HL-60 (cell line): ENCODE measurements at places on chromosomes 2 and 18.

- no peak for DNase-seq
Observed at GRCh38 chr2:102033750-102034682, 42.3 kb downstream of the IL1R2 start.

DNA sequence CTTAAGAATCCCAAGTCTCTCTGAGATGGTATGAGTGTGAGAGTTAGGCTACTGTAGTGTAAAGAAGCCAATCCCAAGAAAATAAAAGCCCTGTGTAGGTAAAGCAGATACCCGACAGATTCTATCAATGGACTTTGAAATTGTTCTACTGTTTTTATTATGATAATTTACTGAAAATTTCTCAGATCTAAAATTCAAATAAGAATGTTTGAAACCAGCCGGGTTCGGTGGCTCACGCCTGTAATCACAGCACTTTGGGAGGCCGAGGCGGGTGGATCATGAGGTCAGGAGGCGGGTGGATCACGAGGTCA, 208.3 kb upstream of the SPRED2 start:
- no peak for DNase-seq

DNA sequence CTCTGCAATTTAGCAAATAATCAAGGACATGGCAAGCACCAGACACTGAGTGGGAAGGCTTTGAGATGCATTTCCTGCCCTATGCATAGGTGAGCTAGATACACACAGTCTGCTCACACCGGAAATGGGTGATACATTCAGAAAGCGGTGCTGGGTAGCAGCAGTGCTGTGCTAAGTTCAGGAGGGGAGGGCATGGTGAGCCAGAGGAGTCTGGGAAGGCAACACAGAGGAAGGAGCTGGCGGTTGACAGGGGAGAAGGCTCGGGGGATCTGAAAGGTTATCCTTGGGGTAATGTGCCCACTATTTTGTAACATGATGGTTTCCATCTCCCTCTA, 57.4 kb upstream of the EPAS1 start:
- no peak for DNase-seq

GRCh38 chr2:1581965-1582625, 162.2 kb downstream of the PXDN start:
- no peak for DNase-seq

- no peak for DNase-seq
Observed at GRCh38 chr2:12170121-12170520, 423.7 kb downstream of the LPIN1 start.

- no peak for DNase-seq
Observed at GRCh38 chr18:4358618-4359017, 96.5 kb downstream of the DLGAP1 start.

DNA sequence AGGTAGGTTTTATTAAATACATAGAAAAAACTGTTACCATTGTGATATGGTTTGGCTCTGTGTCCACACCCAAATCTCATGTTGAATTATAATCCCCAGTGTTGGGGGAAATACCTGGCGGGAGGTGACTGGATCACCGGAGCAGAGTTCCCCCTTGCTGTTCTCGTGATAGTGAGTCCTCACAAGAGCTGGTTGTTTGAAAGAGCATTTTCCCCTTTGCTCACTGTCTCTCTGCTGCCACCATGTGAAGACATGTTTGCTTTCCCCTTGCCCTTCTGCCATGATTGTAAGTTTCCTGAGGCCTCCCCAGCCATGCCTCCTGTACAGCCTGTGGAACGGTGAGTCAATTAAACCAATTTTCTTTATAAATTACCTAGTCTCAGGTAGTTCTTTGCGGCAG, 352.7 kb upstream of the SLC39A10 start:
- DNase-seq = no peak

DNA sequence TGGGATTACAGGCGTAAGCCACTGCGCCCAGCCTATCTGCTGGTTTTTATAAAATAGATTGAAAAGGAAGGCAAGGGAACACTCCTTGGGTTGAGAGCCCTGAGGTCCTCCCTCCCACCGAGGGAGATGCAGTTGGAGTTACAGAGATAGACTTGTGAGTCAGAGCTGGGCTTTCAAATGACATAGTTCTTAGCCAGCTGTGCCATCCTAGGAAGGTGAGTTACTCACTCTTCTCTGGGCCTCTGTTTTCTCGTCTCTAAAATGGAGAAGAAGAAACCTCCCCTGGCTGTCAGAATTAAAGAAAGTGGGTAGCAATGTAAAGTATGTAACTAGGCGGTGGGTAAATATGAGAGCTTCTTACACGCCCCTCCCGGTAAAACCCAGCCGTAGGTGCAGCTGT, 2.4 kb downstream of the LRRFIP1 start:
- no peak for DNase-seq

DNA sequence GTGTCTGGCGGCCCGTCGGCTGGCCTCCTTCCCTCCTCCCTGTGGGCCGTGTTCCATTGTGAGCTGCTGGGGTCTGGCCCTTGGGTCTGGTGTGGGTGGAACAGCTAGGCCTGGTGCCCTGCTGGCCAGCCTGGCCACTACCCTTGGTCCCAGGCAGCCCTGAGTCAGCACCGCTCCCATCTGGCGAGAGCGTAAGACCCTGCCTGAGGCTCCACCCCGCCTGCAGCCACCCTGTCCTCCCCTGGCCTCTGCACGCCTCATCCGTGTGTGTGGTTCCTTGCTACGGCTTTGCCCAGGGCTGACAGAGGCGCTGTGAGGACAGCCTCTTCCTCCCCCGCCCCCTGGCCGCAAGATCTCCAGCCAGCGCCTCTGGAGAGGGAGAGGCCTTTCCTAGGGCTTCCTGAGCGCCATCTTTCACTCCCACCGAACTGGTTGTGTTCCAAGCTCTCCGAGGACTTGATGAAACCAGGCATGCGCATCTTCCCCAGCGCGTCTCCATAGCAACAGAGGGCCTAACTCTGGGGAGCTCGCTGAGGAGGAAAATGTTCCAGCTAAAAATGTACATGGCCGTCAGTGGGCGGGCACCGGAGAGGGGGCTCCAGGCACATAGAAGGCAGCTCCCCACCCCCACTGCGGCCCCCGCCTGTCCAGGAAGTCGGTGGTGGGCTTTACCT, 83.0 kb downstream of the STPG4 start:
- no peak for DNase-seq

GRCh38 chr2:230887342-230887741, 22.6 kb downstream of the ITM2C start:
- DNase-seq = no peak

GRCh38 chr2:11901351-11902069, 155.1 kb downstream of the LPIN1 start:
- DNase-seq = no peak

- no peak for DNase-seq
Observed at GRCh38 chr2:233068762-233069418, 8.7 kb downstream of the INPP5D start.

DNA sequence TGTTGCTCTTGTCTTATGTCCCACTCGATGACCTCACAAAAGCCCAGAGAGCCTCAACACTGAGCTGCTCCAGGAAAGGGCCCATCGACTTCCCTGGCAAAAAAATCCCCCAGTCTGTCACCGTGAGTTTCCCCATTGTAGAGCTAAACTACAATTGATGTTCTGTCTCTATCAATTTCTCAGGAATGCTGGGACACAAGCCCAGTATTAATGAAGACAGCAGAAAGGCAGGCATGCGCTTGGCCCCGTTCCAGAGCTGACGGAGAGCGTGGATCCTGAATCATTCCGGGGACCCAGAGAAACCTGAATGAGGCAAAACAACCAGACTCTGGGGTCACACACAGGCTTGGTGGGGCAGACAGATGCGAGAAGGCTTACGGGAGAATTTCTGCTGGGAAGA, 146.9 kb downstream of the TTC32 start:
- DNase-seq = no peak
